Hepatocyte (in vitro differentiated cells): ENCODE measurements at places on chromosomes 4 and X. TPM values are rescaled to one million over a fixed set of nuclear protein-coding genes. Genes with fewer than 3 reads are reported as not detected.
A peak's percentile ranks its signal among the peaks of the same experiment; 100 is the strongest.

- no peak for DNase-seq
These were observed 95.5 kb downstream of the IRS4 start for GRCh38 chrX:108640817-108641216.

- no peak for DNase-seq
These were observed 464.5 kb downstream of the BCOR start for GRCh38 chrX:39633293-39633692.

DNA sequence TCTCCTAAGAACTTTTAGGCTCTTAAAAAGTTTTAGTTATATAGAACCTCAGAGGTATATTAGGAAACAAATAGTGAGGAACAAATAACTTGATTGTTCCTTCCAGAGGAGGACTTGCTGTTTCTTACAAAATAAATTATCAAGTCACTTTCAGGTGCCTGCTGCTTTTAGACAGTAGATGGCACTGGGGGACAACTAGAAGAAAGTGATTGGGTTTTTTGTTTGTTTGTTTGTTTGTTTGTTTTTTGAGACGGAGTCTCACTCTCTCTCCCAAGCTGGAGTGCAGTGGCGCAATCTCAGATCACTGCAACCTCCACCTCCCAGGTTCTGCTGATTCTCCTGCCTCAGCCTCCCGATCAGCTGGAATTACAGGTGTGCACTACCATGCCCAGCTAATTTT is 35.4 kb upstream of the CDKL5 start:
- no peak for DNase-seq

- no peak for DNase-seq
These were observed 94.8 kb downstream of the GPRIN3 start for GRCh38 chr4:89212666-89213381.

- no peak for DNase-seq
These were observed 355 bp downstream of the SCML1 start for GRCh38 chrX:17737710-17737985.

DNA sequence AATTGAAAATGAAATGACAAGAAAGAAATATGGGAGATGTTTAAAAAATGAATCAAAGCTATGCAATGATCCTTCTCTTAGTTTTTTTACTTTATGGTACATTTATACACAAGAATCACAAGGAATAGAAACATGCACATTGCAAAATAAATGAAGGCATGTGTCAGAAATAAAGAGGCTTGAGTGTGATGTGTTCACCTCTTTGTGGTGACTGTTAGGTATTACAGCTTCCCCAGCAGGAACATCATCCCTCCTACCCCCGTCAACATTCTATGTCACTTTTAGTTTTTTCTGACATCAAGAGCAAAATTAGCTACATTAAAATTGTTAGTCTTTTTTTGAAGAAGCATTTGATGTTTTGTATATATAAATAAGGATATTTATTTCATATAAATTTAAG is 214.8 kb downstream of the SLC4A4 start:
- DNase-seq = peak; percentile 46

- no peak for DNase-seq
These were observed 2.2 kb downstream of the NEXMIF start for GRCh38 chrX:74922922-74923543.

Gene TMSB15C
- total RNA-seq = 4.6 and 7.5 TPM in 2 replicates

Gene HSD17B13
- total RNA-seq = 0.52 and 1.00 TPM in 2 replicates

Gene CENPU
- total RNA-seq = 10.0 and 10.2 TPM in 2 replicates
